Activated T-helper 1 cell treated with Interleukin-2 at 50 U/mL for 16 hours (primary cell): ENCODE measurements at places on chromosomes 1 and 21.

DNA sequence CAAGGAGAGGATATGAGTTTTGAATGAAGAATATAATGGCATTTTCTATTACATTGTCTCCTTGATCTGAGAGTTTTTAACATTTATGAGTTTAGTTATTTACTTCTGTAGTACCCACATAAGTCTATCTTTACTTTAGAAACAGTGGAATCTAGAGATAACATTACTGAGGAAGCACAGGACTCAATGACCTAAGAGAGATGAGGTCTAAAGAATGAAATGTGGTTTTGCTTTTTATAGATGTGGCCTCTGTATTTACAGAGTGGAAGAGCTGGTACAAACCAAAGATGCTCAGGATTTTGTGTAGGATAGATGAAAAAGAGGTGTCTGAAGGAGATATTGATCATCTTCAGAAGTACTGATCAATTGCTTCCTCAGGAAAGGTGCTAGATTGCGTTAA lies 177.3 kb downstream of the KCTD3 start:
- no peak for DNase-seq

- DNase-seq, result no peak
These were observed 29.6 kb downstream of the SLC1A7 start for GRCh38 chr1:53112861-53113260.

DNA sequence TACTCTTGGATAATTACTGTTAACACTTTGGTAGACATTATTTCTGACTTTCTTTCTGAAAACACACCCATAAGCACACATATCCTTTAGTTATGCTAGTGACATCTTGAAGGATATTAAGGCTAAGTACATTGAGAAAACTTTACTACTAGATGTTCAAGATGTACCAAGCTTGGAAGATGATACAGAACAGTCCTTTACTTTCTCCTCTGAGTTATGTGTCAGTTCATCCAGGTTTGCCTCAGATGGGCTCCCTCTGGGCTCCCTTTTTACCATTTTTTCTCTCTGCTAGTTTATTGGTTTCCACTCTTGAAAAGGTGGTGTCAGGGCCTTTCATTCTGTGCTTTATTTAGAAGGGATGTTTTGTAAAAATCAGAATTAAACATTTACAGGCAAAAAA lies 172.3 kb downstream of the S1PR1 start:
- no peak for DNase-seq

DNA sequence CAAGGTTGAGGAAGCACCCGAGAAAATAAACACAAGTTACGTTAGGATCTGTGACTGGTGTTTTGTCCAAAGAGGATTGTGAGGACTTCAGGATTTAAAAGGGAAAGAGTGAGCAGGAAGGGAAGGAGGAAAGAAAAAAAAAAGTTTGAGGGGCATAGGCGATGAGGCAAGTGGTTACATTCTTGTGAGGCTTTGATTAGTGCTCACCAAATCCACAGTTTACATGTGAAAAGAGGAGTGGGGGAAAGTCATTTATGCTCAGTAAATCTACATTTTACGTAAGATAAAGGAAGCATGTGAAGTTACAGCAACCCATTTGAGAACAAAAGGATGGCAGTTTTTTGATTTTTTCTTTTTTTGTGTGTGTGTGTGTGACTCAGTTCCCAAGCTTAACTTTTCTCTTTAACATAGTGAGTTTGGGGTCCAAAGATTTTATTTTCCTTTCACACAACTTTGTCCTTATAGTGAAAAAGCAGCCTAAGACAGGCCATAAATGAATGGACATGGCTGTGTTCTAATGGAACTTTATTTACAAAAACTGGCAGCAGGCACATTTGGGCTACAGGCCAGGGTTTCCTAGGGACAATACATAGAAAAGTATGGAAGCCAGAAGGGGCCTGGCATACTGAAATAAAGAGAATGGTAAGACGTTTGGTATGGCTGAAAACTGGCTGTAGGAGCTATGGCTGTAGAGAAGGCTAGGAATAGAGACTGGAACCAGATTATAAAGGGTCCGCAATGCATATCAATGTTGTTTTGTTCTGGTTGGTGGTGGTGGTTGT lies 121.7 kb downstream of the FGGY start:
- no peak for DNase-seq

GRCh38 chr1:106304106-106304505 lies 752.4 kb upstream of the PRMT6 start:
- no peak for DNase-seq

- DNase-seq, result peak; percentile 54
These were observed 5.0 kb upstream of the CTTNBP2NL start for GRCh38 chr1:112390775-112391602.

GRCh38 chr21:38830671-38831525 lies 25.2 kb downstream of the ETS2 start:
- DNase-seq, result no peak

DNA sequence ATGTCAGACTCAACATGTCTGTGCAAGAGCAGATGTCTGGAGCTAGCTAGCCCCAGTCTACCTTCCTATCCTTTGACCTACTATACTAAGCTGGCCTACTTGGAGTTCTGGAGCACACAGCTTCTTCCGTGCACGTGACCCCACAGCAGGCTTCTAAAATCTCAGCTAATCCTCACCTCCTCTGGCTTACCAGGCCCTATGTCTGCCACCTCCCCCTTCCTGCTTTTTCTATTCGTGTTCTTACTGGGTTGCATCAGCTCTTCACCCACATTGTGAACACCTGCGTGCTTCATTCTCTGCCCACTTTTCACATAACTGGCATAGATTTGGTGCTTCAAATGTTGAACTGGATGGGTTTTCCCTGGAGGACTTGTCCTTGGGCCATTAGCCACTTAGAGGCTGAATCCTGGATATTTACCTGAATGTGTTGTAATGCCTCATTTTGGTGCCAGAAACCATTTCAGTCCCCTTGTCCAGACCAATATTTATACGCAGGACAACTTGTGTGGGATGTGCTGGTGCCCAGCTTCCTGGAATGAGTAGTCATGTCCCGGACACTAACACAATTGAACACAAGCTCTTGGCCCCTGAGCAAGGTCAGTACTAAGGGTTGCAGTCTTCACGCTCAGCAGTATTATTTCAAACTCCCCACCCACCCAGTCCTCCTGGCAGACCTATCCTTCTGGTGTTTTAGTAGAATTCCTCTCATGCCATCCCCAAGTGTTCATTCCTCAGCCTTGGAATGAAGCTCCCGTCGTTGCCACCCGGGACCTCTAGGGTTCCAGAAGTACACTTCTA lies 24.0 kb downstream of the TENT5C start:
- DNase-seq, result no peak

DNA sequence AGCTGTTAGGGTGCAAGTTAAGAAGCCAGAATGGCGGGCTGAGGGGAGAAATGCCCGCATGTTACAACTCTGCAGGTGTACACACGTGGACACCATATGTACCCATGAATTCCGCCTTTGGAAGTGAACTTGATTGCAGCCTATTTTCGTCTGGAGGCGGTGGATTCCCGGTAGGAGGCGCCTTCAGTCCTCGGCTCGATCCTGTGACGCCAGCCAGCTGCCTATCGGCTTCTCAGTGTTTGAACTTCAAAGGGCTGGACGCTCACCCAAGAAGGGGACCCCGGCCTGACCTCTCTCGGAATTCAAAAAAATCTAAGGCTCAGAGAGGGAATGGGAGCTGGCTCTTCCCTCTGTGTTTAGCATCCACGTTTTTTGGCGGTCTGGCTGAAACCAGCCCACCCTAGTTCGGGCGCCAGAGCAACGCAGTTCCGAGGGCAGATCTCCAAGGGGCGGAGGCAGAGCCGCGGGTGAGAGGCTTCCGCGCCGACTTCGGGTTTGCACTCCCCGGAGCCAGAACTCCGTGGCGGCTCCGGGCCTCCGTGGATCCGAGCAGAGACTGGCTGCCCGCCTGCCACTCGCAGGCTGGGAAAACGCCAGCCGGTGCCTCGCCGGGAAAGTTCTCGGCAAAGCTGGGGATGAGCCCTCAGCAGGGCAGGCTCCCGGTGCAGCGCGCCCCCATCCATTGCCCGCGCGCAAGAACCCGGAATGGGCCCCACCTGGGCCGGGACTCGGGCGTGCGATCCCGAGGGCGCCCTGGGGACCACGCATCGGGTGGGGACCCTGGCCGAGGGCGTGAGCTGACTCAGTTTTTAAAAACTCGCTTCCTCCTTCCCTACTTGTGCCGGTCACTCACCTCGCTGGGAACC lies 996 bp upstream of the TMEM51 start:
- no peak for DNase-seq

DNA sequence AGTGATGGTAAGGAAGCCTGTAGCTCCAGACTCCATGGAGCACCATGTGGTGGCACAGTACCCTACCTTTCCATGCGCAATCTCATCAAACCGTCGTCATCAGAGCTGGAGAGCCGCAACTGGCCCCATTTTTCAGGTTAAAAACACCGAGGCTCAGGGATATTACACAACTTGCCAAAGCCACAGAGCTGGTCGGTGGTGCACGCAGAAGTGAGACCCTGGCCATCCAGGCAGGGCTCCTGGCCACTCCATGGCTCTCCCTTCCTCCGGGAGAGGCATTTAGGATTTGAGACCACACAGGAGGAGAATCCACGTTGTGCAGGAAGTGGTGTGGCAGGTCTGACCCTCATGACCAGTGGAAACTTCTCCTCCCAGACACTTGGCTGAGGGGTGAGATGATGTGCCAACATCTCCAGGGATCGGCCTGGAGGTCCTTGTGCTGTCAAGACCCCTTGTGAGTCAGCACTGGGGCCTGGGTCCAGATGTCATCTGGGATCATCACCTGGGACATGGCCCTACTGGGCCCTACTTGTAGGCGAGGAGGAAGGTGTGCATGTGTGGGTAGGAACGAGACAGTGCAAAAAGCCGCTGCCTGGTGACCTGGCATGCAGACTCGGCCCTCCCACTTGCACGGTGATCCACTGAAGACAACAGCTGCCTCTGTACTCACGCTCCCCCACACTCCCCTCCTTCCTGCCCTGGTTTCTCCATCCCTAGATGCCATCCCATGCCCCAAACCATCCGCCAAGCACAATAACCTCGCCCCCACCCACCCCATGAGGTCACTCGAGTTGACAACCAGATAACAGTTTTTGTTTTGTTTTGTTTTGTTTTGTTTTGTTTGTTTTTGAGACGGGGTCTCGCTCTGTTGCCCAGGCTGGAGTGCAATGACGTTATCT lies 10.4 kb downstream of the TFF3 start:
- no peak for DNase-seq

DNA sequence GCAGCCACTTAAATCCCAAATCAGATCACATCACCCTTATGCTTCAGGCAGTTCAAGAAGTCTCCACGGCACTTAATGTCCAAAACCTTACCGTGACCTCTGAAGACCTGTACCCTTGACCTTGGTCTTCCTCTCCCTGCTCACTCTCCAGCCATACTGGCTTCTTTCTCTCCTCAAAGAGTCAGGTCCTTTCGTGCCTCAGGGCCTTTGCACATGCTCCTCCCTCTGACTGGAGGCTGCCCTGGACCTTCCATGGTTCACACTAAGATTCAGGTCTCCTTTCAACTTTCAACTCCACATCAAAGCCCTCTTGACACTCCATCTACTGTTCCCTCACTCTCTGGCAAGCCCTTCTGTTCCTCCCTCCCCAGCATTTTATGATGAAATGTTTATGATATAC lies 289.9 kb upstream of the VAMP3 start:
- no peak for DNase-seq

- DNase-seq, result no peak
These were observed 36.0 kb upstream of the DISC1 start for GRCh38 chr1:231590453-231591198.

DNA sequence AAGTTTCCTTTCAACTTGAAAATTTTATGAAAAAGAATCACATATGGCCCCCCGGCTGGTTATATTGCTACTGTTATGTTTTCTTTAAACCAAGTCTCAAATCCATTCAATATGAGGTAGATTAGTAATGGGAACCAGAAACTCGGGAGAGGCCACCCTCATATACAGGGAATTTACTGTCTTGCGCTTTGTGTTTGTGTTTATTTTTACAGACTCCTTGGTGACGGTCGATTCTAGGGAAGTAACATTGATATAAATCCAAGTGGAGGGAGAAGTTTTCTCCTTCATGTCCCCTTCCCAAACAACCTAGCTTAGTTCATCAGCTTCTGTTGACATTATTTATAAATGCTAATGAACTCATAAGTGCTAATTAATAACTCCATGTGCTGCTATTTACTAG lies 163.5 kb upstream of the LMO4 start:
- no peak for DNase-seq

GRCh38 chr1:32863218-32863880 lies 7.4 kb downstream of the FNDC5 start:
- DNase-seq, result no peak

DNA sequence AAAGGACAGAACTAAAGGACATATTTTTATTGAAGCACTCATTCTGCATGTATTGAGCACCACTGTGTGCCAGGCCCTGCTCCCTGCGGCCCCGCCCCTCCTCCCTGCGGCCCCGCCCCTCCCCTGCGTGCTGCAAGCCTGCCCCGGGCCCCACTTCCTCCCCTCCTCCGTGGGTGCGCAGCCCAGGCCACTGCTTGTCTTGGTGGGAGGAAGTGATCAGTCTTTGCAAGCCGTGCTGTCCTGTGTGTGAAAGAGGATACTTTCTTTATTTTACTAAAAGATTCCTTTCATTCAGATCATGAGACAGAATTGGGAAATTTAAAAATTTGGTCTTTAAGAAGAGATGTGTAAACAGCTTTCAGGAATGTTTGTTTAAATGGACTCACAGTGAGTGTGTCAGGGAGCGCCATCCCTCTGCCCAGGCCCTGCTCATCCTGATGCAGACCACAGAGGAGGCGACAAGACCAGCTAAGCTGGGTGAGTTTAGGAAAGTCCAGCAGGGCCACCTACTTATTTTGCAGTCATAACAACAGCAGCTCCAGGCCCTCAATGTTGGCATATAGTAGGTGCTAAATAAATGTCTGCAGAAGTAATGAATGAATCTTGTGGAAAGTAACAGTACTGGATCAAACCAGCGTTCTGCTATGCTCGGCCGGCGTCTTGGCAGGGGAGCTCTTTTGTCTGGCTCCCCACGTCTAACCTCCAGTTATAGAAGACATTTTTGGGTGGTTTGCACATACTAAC lies 88.3 kb upstream of the SELENON start:
- peak; percentile 34 for DNase-seq

DNA sequence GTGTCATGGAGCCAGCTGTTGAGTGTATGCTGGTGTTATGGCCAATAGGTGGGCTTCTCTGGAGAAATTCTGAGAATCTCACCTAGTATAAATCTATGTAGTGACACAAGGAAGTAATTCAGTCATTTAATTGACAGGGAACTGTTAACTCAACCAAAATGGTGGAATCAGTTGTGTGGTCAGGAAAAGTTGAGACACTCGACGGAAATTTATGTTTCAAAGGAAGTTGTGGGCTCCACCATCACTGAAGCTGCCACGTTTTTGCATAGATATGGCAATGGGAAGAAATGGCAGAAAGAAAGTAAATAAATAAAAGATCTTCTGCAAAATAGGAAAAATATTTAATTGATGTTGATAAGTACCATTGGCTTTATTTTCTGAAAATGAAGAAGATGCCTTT lies 84.5 kb downstream of the ATP6V1G3 start:
- DNase-seq, result no peak

DNA sequence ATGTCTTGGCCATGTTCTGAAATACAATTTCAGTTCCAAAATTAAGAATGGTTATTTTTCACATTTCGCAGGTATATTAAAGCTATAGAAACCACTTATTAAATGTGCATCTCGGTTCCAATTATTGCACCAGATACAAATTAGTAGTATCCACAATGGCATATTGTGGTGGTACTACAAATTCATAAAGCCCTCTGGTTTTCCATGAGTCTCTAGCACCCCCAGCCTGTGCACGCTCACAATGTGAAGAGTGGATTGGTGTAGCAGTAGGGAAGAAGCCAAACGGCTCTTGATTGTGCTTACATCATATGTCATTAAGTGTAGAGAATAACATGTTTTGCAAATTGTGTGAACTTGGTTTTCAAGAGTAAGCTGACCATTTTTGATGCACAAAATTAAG lies 1.9 kb upstream of the BRINP3 start:
- DNase-seq, result no peak
